ENCODE measurements at places on chromosomes 12 and 14.
A peak's percentile ranks its signal among the peaks of the same experiment; 100 is the strongest.

GRCh38 chr12:40331886-40332285 is 107.1 kb downstream of the LRRK2 start:
- DNase-seq, result no peak

DNA sequence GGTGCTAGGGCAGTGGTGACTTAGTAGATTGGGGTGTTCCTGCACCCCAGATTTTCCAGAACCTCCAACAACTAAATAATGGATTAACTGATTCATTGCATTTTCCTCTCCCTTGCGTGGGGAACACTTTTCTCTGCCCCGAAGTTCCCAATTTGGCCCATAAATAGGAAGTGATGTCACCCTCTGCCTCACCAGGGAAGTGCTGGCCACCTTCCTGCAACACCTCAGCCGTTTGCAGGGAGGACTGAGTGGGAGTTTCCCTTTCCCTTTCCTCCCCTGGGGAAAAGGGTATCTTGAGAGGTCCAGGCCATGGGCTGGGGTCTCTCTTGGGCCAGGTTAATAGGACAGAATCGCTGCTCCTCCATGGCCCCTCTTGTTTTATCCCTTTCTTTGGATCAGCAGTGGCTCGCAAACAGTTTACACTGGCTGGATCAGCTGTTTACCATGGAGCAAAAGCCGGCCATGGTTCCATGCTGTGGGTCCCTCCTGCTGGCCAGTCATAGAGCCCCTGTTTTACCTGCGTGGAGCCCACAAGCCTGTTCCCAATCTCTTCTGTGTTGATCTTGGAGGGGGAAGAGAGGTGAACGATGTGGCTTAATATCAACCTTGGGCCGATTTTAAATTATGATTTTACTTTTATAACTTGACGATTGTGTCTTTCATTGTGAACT is 91.6 kb upstream of the VRK1 start:
- DNase-seq, result no peak

DNA sequence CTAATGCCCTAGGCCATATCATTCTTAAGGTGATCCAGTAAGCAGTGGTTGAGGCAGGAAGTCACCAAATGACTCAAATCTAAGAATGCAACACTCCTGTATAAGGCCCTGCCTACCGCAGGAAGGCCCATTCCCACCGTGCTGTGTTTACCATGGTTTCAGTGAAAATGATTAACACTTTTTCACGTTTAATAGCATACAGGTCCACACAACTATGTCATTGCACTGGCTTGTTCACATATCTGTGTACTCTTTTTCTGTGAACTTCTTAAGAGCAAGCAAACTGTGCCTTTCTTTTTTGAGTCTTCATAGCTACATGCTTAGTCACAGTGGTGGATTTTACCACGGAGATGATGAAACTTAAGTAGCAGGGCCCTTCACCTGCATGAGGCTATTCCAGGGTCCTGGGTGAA is 214.9 kb downstream of the CNTN1 start:
- DNase-seq, result no peak

DNA sequence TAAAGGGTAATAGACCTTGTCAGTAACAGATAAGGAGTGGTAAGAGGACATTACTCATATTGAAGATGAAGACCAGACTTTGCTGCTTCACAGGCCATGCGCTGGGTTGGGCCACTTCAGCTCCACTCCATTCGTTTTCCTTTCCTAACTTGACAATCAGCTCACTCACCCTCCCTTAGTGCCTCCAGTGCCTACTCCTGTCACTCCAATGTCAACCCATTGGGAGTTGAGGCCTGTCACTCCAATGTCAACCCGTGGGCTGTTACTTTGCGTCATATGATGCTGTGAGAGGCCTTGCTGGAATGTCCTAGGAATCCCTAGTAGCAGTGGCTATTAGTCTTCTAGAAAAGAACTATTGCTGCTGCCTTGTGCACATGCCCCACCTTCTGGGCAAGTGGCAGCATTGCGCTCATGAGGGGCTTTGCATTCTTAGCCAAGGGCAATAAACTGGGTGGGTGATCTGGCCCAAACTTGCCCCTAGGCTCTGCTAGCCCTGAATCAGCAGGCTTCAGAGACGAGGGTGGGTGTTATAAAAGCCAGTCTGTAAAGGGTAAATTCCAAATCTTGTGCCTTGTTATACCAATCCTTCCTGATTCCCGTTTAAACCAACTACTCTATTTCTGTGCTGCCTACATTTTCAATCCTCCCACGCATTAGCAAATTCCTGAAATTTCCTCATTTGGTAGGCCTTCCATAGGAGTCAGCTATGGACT is 36.1 kb downstream of the BAZ2A start:
- DNase-seq, result peak; percentile 76

GRCh38 chr14:73712540-73713180 is 1.5 kb downstream of the PNMA1 start:
- DNase-seq, result no peak

DNA sequence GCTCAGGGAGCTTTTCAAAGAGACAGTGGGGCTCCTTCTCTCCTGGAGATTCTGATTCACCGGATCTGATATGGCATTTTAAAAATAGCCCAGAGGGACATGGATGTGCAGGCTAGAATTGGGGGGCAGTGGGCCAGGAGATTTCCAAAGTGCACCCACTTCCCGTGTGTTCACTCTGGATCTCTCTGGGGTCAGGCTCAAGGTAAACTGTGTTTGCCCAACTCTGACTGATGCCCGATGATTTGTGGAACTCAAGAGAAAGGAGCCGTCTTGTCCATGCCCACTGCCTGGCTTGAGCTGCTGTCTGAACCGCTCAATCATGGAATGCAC is 17.9 kb downstream of the FAM181A start:
- DNase-seq, result no peak

- DNase-seq, result no peak
Observed at GRCh38 chr14:31286456-31287293, 79.1 kb upstream of the HECTD1 start.

DNA sequence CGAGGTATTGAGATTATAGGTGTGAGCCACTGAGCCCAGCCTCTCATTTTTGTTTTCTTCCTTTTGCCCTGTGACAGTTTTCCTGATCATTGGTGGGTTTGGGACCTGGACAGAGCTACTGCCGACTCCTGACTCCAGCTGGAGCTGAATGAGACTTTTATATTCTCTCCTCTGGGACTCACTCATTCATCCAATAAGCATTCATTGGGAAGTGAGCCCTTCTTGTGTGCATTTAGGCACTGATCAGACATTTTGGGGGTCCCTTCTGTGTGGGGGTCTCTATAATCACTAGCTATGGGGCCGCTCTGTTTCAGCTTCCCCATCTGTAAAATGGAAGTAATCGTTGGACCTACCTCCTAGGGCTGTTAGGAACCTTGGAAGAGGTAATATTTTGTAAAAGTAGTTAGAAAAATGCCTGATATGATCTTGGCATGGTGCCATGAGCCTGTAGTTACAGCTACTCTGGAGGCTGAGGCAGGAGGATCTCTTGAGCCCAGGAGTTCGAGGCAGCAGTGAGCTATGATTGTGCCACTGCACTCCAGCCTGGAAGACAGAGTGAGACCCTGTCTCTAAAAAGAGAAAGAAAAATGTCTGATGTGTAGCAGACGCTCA is 7.2 kb downstream of the SH2B3 start:
- DNase-seq, result no peak

GRCh38 chr12:34297126-34297789 is 275.0 kb downstream of the ALG10 start:
- DNase-seq, result no peak

DNA sequence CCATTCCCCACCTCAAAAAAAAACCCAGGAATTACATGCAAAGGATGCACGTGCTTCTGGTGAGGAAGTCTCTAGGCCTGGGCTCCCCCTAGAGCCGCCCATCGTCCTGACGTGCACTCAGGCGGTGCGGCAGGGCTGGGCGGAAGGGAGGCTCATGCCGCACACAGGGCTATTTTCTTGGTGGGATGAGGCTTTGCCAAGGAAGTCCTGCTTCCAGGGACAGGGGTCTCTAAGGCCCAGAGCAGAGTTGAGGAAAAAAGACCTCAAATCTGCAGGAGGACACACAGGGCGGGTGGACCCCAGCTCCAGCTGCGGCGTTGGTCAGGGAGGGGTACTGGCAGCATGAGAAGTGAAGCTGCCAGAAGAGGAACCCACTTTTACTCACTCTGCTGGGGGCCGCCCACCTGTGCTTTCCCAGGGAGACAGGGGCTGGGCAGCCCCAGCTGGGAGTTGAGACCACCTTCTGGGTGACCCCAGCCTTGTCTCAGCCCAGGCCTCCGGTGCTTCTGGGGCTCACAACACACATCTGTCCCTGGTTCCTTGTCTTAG is 4.2 kb downstream of the RHOF start:
- DNase-seq, result no peak

DNA sequence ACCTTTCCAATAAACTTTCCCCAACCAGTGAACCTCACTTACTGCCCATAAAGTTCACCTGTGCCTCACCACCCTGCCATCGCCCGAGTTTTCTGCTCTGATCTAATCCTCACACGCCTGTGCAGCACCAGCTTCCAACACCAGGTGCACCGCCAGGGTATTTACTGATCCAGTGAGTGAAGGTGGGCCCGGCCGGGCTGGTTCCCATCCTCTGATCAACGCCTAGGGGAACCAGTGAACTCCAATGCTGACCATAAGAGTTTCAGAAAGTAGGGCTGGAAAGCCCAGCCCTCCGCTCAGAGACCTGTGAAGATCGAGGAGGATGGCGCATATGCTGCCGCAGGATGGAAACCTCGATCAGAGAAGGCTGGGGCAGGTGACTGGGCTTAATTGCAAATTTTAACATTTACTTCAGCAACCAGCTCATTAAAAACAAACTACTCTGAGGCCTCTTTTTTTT is 685 bp upstream of the MYL6B start:
- DNase-seq, result no peak

- DNase-seq, result no peak
Observed at GRCh38 chr12:24975425-24975824, 26.5 kb upstream of the BCAT1 start.

GRCh38 chr12:78192979-78193378 is 362.3 kb downstream of the NAV3 start:
- DNase-seq, result no peak

DNA sequence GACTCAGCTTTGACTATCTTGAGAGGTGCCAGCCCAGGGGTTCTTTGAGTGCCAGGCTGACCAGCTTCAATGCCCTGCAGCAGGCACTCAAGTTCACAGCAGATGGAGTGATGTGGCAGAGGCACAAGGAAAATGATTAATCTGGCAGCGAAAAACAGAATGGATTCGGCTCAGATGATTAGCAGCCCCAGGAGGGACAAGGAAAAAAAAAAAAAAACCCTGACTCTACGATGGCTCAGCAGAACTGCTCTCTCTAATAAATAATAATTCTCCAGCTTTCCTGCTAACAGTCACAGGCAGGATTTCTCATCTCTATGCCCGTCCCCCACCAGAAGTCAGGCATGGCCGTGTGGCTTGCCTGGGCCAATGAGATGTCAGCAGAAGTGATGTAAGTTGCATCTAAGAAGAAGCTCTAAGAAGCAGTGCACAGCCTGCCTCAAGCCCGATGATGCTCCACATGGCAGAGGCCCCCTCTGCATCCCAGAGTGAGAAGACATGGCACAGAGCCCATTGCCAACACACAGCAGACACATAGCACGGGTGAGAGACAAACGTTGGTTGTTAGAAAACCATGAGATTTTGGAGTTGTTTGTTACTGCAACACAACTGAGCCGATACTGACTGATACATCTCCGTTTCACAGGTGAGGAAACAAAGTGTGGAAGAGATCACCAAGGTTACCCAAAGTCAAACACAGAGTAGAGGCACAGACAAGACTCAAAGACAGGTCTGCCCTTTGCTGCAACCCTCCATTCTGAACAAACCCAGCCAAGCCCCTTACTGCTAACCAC is 111.0 kb downstream of the SCARB1 start:
- DNase-seq, result no peak

- DNase-seq, result no peak
Observed at GRCh38 chr12:131509701-131510100, 201.2 kb upstream of the SFSWAP start.

- peak; percentile 32 for DNase-seq
Observed at GRCh38 chr12:80857311-80857710, 80.4 kb downstream of the LIN7A start.

- DNase-seq, result no peak
Observed at GRCh38 chr12:45582536-45582935, 147.0 kb upstream of the ARID2 start.

DNA sequence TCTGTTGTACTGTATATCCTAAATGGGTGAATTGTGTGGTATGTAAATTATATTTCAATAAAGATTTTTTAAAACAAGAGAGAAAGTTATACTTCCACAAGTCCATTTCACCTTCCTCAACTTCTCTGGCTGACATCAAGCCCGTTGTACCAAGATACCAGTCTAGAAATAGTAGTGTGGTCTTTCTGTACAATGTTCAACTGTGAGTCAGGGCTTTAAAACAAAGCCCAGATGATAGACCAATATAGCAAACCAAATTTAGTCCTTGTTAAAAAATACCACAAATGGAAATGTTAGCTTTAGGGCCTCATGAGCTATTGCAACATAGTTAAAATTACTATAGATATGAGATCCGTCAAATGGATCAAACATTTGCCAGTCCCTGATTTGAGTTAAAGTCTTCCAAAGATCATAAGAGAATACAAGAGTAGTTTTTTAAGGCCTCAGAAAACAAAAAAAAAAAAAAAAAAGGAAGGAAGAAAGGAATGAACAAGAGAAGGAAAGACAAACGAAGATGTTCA is 49.0 kb upstream of the EGLN3 start:
- DNase-seq, result no peak

- DNase-seq, result no peak
Observed at GRCh38 chr14:61769893-61770292, 7.7 kb downstream of the SNAPC1 start.

DNA sequence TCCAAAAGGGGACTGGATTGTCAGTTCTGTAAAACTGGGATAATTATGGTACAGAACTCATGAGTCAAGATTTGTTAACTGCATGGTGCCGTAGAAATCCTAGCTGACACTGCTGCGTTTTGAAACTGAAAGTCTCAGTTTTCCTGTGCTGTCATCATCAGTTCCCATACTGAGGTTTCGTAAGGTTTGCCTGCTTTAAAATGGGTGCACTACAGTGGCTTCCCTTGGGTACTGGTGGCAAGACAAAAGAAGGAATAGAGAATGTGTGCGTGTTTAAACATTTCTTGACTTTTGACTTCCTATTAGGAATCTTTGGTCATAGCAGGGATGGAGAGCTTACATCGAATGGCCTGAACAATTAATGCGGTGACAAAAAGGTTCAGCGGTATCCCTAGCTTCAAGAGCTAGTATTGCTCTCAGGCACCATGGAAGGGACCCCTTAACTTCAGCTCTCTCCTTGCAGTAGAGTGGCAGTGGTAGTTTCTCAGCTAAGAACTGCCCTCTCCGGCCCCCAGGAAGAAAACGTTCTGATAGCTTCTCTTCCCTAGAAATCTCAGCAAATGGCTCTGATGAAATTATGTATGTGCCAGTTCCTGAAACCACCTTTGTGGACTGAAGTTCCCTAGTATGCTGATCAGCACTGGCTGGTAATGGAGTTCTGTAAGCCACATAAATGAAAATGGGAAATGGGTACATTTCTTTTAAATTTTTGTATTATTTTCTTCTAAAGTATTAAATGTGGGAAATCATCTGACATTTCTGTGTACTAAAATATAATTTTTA is 28.9 kb downstream of the ANO6 start:
- DNase-seq, result no peak

GRCh38 chr14:77616133-77616453 is 344 bp downstream of the SPTLC2 start:
- no peak for DNase-seq

GRCh38 chr14:84988357-84988756 is 541.6 kb upstream of the FLRT2 start:
- no peak for DNase-seq

GRCh38 chr14:69658664-69659261 is 47.4 kb downstream of the SUSD6 start:
- DNase-seq, result no peak

- no peak for DNase-seq
Observed at GRCh38 chr12:84994426-84994825, 41.7 kb downstream of the TSPAN19 start.
